ENCODE measurements at places on chromosomes 12 and 14.

- peak; percentile 54 for DNase-seq
Observed at GRCh38 chr12:4984971-4985370, 58.7 kb upstream of the KCNA5 start.

GRCh38 chr12:107200394-107200793 lies 107.0 kb upstream of the CRY1 start:
- DNase-seq = no peak

- no peak for DNase-seq
Observed at GRCh38 chr12:16008421-16008824, 97.3 kb downstream of the DERA start.

DNA sequence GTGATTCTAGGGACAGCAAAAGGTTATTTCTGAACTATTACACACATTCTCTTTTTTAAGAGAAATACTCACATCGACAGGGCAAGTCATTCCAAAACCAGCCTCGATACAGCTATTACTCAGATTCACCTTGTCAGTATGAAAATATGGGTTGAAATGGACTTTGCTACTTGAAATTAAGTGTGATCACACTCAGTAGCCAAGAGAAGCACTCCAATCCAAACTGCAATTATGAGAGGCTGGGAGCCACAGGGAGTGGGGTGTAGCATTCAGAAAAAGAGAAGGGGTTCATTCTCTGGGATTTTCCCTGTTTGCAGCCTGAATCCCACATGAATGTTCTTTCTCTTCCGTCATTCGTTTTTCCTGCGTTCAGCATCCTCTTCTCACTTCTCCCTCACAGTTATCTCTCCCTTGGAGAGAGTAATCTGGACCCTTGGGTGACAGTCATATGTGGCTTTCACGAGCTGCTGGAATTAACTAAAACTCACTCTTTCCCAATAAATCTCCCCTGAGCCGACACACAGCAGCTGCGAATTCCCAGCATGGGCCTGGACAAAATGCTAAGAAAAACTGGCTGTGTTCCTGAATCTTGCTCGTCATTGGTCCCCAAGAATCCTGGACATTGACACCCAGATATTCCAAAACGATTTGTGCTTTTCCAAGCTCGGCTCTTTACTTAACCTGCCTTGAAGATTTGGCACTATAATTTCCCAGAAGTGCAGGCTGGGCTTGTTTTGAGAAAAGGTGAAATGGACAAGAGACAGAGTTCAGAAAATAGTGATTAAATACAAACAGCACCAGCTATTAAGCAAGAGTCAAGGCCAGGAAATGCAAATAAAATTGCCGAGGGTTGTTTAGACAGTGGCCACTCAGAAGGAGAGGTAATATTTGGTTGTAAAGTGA lies 199.5 kb upstream of the PLEKHG7 start:
- no peak for DNase-seq

DNA sequence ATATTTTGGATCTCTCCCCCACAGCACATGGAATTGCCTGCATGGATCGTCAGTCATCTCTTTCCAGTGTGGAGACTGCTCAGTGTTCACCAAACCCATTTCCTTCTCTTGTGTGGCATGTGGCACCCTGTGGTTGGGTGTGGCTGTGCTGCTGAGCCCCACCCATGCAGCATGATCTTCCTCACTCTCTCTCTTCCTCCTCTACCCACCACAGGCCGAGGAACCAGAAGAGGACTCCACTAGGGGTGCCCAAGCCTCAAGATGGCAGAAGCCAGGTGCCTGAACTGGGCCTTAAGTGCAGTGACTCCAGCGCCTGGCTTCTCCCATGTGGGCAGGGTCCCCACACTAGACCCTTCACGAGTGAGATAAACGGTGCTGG lies 66.8 kb upstream of the GPR68 start:
- DNase-seq = no peak

DNA sequence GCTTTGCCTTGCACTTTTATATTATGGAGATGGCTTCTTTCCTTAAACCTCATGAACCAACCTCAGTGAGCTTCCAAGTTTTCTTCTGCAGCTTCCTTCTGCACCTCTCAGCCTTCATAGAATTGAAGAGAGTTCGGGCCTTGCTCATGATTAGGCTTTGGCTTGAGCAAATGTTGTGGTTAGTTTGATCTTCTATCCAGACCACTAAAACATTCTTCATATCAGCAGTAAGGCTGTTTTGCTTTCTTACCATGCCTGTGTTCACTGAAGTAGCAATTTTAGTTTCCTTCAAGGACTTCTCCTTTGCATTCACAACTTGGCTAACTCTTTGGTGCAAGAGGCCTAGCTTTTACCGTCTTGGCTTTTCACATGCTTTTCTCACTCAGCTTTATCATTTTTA lies 125.4 kb downstream of the SNAPC1 start:
- DNase-seq = no peak

DNA sequence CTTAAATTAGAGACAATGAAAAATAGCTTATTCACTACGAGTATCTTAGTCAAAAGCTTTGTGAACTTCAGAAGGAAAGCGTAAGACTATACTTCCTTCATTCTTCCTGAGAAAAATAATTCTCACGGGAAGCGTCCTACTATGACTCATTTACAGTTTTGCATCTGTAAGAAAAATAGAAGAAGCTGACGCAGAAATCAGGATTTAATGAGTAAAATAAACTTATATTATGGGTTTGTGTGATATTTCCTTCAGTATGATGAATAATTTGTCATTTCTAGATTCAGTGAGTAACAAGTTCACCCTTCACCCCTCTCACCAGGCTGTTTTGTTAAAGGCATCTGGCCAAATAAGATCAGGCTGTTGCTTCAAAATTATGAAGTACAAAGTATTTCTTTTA lies 17.8 kb upstream of the PDE3A start:
- no peak for DNase-seq

DNA sequence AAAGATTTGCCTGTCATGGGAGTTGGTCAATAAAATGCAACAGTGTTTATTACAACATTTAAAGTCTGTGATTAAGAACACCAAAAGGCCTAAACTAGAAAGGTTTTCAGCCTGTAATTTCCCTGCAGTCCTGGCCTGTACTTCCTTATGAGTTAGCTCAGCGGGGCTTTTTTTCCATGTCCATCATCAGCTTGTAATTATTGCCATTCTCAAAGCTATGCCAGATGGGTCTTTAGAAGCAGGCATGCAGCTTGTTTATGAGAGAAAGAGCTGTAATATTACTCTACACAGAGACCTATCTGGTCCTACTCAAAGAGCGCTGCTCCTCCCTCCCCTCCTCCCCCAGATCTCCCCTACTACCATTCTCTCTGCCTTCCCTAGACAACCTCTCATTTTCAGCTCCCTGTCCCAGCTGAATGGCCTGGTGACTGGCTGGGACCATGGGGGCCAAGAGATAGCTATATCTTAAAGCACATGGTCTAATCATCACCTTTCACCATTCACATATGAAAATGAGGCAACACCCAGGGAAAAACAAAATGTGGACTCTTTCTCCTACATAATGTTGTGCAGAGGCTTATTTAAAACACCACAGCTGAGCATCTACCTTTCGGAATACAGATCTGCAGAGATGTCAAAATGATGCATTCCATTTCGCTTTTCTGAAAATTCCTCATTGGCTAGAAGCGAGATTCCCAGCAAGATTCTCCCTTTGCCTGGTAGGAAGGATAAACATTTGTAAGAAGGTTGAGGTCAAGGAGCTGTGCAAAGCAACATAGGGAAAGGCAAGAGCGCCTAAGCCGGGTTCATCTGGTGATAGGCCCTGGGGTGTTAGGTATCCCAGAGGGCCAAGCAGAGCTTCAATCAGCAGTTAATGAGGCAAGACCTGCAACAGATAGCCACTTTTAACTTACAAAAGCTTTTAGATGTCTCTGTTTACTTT lies 209.7 kb upstream of the CDKN3 start:
- no peak for DNase-seq

DNA sequence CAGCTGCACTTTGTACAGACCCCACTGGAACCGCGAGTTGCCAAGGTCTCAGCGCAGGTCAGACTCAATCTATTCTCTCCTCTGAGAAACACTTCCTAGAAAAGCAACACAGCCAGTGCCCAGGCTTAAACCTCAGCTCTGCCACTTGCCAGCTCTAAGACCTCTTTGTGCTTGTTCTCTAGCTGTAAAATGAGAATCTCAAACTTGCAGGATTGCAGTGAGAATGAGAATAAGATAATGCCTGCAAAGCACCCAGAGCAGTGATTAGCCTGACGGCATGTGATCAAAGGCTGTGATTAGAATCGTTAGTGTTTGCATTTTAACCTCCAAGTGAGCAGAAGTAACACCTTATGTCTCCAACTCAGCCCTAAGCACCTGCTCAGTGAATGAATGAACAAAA lies 21.3 kb downstream of the ANO2 start:
- no peak for DNase-seq

DNA sequence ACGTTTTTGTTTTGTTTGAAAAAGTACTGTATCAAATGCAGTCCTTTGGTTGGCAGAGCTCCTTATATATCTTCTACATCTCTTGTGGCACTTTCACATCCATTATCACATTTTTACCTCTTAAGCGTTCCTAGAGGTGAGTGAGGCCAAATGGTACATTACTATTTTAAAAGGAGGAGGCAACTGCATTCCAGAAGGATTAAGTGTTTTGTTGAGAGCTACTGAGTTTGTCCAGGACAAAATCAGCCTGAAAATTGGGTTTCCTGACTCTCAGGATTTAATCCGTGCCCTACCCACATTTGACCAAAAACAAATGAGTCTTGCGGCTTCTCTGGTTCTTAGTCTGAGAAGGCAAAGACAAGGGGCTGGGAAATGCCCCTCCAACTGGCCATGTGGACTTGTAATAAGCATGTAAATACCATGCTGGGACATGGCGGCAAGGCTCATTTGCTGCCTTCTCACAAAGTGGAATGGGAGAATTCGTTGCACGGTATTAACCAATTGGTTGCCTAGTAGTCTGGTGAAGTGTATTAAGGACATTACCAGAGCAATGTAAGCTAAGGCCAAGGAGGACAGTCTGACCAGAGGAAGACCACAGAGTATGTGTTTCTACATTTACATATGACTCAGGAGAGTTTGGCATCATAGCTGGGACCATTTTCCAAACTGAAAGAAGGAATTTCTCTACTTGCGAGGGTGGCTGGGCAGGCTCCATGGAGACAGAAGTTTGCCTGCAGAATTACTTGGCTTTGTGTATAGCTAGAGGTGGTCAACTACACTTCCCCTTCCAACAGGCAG lies 175.8 kb upstream of the PLXNC1 start:
- no peak for DNase-seq

DNA sequence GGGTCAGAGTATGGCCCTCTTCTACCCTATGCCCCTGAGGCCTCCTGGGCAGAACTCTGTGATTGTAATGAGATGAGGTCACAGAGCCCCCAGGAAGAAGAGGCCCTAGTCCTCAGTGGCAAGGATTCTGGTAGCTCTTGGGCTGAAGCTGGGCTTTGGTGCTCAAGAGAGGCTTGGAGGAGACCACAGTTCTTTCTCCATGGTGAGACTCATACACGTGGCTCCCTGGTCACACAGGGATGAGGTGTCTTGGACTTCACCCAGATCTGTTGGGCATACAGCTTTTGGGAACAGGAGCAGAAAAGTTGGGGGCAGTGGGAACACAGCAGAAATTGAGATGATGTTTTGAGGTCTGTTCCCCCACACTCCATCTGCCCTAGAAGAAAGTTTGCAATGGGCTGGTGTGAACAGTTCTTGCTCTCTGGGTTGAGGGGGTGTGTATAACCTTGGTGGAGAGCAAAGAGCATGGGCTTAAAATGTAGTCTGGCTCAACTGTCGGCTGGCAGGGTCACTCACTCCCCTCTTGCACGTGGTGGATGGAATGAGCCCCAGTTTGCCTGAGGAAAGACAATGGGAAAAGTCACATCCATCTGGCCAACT lies at the start of gene KRT86:
Gene KRT86, plus strand, starts transcription at position 125 of the 600 bp plus-strand sequence. CDS start 27,272 bp downstream, outside the sequence.
- no peak for DNase-seq

- DNase-seq = no peak
Observed at GRCh38 chr12:61857968-61858367, 402.2 kb upstream of the USP15 start.

DNA sequence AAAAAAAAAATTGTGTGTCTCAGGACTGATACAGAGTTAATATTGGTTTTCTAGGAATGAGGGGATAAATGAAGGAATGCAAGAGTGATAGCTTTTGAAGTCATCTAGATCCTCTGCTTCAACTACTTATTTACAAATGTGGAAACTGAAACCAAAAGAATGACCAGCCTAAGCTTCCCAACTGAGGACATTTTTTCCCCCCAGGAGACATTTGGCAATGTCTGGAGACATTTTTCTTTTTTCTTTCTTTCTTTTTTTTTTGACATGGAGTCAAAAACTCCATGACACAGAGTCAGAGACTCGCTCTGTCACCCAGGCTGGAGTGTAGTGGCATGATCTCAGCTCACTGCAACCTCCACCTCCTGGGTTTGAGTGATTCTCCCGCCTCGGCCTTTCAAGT lies 15.3 kb downstream of the DLK1 start:
- no peak for DNase-seq

GRCh38 chr14:77238356-77238755 lies 32.6 kb downstream of the NGB start:
- DNase-seq = no peak

- no peak for DNase-seq
Observed at GRCh38 chr12:2959505-2960389, 550 bp downstream of the TEAD4 start.

DNA sequence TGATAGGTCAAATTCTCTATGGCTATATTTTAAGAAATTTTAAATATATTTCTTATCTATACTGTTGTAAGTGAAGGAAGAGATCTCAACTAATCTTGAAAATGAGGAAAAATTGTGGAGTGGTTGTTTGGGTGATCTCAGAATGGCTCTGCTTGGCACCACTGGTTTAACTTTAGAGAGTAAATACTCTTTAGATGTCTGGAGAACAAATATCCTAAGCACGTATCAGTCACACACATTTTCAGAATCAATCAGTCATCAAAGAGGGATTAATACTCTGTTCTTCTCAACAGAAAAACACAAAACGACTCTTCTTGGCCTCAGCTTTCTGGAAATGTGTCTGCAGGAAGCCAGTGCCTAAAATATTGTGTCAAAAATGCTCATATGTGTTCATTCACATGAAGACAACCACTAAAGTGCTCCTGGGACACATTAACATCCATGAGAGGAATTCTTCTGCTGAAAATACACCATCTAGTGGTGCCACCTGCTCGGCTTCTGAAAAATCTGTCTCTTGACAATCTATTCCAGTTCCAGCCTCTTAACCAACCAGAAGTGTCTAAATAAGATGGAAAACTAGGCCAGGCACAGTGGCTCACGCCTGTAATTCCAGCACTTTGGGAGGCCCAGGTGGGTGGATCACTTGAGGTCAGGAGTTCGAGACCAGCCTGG lies 81.1 kb upstream of the CCDC198 start:
- no peak for DNase-seq

GRCh38 chr12:123533672-123534643 lies at the start of gene RILPL1:
RILPL1 (minus strand) TSS chr12:123533719; CDS start chr12:123533482, 237 bp downstream.
- no peak for DNase-seq

Data from NCI-H1417 treated with DMSO at 0.1 percent for 48 hours (cell line).